Dorsolateral prefrontal cortex (tissue), 122 donors: ENCODE measurements at places on chromosomes 11 and 22. TPM values are rescaled to one million over a fixed set of nuclear protein-coding genes. Genes with fewer than 3 reads are reported as not detected.

SCGB1D4 gene
- total RNA-seq: not detected

POU2AF1 gene
- total RNA-seq: 0.63 TPM

IFITM1 gene
- 57.7 TPM for total RNA-seq

DNA sequence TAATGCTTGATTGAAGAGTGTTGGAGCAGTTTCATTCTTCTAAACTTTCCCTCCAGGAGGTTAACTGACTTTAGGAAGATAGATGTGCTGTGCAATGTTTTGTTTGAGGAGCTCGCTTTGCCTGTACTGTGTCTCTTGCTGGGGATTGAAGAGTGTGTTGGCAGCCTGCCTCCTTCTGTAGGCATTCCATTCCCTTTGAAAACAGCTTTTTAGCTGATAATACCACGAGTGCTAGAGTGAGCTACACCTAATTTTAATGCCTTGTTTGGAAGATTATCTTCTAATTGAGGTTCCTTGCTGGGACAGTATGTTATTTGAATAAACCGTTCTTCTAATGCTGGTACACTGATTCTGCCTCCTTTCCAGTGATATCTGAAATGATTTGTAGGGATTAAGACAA, 7.2 kb downstream of the DDX10 start:
- DNase-seq: no peak

DNA sequence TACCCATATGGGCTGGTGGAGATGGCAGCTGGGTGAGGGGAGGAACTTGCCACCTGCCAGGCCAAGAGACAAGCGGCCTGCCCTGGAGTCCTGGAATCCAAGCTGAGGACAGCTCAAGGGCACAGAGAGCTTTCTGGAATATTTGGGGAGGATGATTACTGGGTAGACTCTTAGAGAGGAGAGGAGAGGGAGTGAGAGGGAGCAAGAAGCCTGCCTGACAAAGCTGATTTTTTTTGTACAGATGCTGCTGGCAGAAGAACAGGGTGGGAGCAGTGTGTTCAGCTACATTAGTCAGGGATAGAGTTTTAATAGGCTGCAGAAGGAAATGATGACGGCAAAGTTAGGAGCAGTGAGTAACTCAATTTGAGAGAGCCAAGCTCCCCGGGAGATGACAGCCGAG, 299.3 kb downstream of the NXPE2 start:
- no peak for DNase-seq

DNA sequence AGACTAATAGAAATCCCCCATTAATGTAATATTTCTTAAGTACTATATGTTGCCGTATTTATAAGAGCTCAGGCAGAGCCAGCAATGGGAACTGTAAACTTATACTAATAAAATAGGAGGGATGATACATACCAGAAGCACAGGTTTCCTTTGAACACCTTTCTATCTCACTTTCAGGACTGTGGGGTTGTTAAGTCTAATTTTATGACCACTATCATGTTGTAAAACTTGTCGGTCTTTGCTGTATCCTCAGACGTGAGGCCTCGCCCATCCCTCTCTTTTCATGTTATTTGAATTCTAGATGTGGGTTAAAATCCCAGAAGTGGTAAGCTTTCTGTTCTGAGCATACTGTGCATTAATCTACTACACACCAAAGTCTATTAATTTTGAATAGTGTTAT, 1083.5 kb upstream of the TENM4 start:
- no peak for DNase-seq

GRCh38 chr11:117456027-117456720, 128.5 kb downstream of the CEP164 start:
- no peak for DNase-seq

GRCh38 chr11:92413757-92414513, 189.3 kb downstream of the FAT3 start:
- no peak for DNase-seq

DNA sequence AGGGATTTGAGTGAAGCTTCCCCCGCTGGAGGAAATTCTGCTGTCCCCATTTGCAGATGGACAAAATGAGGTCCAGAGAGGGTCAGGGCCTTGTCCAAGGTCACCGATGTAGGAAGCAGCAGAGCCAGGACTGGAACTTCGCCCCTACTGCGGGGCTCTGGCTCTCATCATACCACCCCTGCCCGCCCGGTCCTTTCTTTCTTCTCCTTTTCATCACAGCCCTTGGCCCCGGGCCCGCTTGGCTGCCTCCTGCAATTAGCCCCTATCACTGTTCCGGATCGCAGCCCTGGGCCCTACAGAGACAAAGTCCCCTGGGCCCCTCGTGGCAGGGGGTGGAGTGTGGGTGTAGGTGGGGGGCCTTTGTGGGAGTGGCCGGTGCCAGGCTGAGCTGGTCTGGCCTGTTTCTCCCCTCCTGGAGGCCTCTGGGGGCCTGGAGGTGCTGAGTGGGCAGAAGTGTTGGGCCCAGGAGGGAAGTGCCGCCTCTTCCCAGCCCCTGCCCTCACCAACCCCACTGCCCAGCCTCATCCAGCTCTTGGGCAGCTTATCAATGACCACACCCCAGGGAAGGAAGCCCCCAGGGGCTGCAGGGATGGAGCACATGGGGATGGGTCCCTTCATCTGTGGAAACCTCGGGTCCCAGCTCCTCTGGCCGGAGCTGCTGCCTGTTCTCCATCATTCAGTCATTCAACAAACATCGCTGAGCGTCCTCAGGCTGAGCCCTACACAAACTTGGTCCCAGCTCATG, 3.4 kb downstream of the EMID1 start:
- DNase-seq: no peak

DNA sequence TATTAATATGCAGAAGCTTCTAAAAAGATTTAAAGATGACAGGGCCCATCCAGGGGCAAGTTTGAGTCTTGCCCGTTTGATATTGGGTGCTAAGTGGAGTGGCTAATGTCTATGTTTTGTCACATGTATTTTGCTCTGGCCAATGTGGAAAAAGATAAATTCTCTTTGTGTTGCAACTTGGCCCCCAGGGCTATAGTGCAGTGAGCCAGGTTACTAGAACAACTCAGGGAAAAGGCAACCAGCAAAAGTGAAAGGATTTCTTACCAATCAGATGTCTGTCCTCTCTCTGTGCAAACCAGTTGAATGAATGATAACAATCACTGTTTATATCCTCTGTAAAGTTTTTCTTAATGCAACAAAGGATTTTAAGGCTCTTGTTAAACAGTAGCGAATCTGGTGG, 4.6 kb upstream of the CLNS1A start:
- DNase-seq: no peak

GRCh38 chr11:17719028-17719937, at the start of gene MYOD1:
Gene MYOD1, plus strand, starts transcription at chr11:17719571. Its CDS starts 212 bp downstream, at chr11:17719783.
- DNase-seq: no peak

DNA sequence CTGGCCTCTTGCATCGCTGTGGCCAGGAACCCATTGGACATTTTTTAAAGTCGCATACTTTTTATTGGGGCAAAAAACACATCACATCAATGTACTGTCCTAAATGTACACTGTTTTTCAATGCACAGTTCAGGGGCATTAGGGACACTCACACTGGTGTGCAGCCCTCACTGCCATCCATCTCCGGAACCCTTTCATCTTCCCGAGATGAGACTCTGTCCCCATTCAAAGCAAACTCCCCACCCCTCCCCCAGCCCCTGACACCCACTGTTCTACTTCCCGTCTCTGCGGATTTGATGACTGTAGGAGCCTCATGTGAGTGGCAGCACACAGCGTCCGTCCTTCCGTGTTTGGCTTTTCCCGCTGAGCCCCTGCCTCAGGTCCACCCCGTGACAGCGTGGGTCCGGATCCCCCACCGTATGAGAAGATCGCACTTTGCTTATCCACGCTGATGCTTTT, 41.8 kb upstream of the TH start:
- no peak for DNase-seq

GRCh38 chr11:108131993-108132392, 10.6 kb downstream of the ACAT1 start:
- no peak for DNase-seq
